ENCODE measurements at places on chromosomes 2 and 18.

GRCh38 chr2:233982421-233983121 is 65.4 kb downstream of the TRPM8 start:
- DNase-seq, result no peak

DNA sequence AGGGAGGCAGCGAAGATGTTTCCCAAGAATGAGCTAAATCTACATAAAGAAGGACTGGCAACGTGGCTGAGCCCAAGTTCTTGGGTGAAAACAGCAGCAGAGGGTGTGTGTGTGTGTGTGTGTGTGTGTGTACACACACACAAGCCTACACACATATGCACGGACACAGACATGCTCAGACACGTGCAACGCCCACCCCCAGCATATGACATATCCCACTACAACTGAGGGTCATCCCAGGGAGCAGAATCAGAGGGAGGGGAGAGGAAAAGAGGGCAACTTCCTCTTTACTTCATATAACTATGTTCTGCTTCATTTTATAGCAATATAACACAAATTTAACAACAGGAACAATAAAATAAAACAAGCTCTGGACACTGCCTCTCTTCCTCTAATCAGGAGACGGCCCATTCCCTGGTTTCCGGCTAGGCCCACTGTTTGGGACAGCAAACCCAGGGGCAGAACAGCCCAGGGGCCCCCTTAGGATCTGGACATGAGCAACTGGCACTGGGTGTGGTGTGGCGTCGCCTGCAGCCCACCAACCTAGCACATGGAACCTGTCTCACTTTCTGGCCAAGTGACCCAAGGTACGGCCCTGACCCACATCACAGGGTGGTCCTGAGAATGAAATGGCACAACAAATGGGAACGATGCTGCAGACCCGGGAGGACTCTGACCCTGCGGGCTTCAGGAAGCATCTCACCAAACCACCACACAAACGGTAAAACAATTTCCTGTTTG is 25.0 kb downstream of the FAM178B start:
- DNase-seq, result no peak

DNA sequence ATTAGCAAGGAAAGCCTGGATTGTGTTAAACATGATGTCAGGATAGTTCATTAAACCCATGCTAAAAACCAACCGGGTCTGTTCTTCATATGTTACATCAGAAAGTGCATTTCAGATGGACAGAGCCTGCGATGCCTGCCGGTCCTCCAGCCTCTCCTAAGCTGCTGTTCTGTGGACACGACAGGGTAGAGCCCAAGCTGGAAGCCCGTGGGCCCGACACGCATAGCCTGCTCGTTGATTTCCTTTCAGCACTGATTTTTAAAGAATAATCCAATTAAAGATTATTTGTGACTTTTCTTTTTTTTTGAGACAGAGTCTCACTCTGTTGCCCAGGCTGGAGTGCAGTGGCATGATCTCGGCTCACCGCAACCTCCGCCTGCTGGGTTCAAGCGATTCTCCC is 797 bp downstream of the OR6B3 start:
- no peak for DNase-seq

- DNase-seq, result peak; percentile 58
Observed at GRCh38 chr2:72993147-72993932, 76.0 kb downstream of the EMX1 start.

DNA sequence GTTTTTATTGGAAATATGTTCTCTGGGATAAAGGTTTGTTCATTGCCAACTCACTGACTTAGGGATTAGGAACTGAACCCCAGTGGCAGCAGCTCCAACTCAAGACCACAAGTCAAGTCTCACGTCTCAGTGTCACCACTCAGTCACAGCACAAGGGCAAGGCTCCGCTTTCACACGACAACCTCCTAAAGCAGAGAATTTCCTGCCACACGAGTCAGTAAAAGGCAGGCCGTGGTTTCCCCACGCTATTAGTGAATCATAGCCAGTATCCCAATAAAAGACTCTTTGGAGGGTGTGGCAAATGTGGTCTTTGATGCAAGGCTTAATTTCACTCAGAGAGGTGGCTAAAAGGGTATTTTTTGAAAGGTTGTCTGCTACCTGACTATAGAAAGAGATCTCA is 57.6 kb downstream of the PIEZO2 start:
- DNase-seq, result no peak

DNA sequence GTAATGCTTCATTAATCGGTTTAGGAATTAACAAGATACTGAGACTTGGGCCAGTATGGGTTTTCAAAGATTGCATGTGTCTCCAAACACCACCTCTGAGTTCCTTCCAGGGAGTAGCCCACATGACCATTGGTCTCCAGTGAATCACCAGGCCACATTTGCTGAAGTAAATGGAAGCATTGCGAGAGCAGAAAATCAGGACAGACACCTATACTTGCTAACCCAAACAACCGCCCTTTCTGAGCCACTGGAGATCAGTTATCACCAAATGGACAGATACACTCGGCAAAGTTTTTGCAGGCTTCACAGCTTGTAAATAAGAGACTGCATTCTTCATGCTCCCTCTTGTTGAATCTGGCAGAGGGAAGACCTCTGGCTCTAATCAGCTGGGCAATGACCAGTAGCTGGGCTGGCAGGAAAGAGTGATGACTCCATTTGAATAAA is 40.9 kb downstream of the GATA6 start:
- no peak for DNase-seq

DNA sequence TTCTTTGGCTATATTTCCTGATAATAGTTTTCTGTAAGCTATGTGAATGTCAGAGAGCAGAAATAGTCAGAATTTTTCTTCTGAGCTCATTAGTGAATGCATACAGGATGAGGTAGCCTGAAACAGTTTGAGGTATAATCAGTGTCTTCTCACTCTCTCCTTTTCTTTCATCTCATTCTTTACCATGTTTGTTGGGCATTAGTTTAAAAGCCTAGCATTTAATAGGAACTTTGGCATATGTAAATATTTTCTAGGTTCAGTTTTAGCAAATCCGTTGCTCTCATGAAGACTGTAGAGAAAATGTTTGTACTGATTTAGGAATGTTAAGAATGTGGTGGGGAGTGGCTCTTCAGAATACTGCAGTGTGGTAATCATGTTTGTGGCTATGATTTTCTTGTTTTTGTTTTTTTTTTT is 119.4 kb downstream of the PARD3B start:
- no peak for DNase-seq

GRCh38 chr2:95315801-95316411 is 18.8 kb downstream of the KCNIP3 start:
- no peak for DNase-seq

DNA sequence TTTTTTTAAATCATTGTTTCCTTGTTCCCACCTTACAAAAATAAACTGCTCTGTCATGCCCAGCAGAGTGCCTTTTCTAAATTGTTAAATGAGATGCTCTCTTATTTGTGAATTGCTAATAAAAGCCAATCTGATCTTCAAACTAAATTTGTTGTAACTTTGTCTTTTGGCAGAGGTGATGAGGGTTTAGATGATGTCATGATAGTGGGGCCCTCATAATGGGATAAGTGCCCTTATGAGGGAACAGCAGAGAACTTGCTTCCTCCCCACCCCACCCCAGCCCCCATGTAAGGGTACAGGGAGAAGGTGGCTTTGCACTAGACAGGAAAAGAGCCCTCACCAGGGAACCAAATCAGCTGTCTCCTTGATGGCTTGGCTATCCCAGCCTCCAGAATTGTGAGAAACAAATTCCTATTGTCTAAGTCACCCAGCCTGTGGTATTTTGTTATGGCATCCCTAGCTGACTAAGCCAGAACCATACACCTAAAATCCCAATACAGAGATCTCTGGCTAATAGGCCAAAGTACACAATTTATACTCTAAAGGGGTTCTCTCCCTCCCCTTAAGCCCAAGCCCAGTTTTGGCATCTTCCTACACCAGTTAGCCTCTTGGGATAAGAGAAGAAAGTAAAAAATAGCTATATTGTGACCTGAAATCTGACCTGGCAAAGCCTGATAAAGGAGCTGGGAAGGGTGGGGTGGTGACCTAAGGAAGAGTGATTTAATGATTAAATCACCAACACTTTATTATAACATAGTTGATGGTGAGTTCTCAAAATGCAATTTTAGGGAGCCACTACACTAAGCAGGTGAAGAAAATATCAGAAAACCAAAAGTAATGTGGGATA is 40.3 kb upstream of the HNRNPA3 start:
- no peak for DNase-seq

DNA sequence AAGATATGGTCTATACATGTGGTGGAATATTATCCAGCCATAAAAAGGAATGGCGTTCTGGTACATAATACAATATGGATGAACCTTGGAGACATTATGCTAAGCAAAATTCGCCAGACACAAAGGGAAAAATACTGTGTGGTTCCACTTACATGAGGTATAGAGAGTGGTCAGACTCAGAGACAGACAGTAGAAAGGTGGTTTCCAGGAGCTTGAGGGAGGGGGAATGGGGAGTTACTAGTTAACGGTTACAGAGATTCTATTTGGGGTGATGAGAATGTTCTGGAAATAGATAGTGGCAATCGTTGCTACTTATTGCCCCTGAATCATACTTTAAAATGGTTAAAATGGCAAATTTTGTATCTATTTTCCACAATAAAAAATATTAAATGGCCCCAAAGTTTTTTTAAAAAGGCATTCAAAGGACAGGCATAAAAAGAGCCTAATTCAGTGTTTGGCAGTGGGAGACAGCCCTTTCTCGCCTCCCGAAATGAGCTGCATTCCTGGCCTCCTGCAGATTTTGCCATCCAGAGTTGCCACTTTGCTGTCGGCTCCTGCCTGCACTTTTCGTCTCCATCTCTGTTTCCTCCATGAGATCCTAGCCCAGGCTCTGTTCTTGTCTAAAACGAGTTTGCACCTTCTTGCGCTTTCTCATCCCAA is 13.5 kb downstream of the TNFRSF11A start:
- no peak for DNase-seq

- no peak for DNase-seq
Observed at GRCh38 chr2:143217512-143218115, 88.4 kb downstream of the ARHGAP15 start.

DNA sequence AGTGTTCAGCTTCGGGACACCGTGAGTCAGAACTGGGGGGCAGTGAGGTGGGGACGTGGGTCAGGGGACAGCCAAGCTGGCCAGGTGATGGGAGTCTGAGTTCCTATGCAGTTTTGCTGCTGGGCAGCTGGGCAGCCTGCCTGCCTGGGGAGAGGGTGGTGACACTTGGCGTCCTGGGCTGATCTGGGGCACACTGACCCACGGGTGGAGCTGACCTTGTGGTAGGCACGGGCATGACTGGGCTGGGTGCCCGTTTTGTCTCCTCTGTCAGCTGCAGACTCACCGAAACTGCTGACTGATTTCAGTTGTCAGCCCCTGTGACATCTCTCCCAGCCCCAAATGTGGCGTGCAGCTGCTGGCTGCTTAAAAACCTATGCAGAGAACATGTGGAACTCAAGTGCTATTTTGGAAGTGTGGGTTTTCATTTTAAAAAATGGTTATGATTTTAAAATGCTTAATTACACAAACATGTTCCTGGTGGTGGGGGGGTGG is 32.6 kb upstream of the E2F6 start:
- no peak for DNase-seq

DNA sequence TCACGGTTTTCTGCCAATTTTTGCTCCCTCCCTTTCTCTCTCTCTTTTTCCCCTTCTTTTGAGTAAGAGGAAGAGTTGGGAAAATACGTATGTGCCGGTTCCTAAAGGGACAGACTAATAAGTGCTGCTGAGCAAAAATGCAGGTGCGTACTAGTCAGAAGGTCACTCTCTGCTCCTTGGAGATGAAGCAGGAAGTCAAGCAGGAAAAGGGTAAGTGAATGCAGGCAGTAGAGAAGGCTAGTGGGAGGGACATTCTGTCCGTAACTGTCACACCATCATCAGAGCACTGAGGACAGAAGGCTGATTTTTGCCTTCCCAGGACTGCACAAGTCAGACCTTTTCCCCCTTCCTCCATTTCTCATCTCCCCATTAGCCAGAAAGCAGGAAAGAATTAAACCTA is 105.7 kb downstream of the CDH2 start:
- no peak for DNase-seq

All from effector memory CD8-positive, alpha-beta T cell (primary cell).